Activated CD4-positive, alpha-beta T cell treated with anti-CD3 and anti-CD28 coated beads, Interleukin-2, amount 50 U/mL, for 16 hours (primary cell): ENCODE measurements at places on chromosomes 3 and 15.

DNA sequence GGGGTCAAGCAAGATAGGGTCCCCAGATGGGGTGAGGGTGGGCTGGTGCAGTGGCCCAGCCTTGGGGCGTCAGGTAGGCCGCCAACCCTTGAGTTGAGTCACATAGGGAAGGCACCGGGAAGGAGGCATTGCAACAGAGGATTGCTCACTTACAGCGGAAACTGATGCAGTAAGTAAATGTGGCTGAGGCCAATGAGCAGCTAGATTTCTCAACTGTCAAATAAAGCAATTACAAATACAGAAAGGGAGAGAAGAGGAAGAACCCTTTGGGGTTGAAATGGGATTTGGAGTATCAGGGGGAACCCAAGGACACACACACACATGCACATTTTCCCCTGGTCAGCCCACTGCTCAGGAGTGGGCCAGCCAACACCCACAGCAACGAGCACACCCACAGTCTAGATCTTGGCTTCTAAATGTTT lies 44.0 kb downstream of the CHSY1 start:
- DNase-seq, result no peak

DNA sequence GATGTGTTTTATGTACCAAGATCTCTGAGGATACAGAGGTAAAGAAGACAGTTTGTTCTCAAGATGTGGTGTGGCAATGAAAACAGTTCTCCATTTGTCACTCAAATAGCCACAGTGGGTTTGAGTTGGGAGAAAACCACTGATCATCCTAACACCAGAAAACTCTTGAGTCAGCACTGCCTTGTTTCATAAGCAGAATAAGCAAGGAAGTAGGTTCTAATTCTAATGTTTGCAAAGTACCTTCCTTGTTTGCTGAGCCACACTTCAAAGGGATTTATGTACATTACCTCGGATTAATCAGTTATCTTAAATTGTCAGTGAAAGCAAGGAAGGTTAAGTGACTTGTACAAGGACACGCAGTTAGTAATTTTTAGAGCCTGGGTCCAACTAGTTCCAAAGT lies 107.8 kb upstream of the BOC start:
- no peak for DNase-seq

GRCh38 chr15:77580996-77581682 lies 51.6 kb downstream of the LINGO1 start:
- DNase-seq, result no peak

DNA sequence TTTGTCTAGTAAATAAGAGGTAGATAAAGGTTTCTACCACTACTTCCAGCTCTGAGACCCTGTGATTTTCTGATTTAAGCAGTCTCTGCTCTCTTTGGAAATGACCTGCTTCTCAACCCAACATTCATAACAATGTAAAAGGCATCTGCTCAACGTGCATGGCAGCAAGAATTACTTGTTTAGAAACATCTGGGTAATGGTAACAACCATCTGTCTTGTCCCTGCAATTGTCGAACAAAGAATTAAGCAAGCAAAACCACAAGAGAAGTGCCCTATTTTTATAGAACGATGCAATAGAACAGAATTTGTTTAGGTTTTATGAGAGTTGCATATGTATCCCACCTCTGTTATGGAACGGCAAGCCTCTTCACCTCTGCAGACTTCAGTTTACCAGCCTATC lies 7.1 kb upstream of the FSIP1 start:
- DNase-seq, result no peak

DNA sequence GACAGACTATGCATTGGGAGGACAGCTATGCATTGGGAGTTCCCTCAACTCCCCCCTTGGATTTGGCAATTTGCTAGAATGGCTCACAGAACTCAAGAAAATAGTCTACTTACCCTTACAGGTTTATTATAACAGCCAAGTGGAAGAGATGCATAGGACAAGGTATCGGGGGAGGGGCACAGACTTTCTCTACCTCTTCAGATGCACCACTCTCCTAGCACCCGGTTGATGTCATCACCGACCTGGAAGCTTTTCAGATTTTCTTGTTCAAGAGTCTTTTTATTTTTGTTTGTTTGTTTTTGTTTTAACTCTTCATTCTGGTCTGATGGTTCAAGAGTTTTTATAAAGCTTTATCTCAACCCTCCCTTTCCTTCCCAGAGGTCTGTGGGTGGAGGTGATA lies 20.7 kb upstream of the ADAMTS9 start:
- DNase-seq, result no peak

DNA sequence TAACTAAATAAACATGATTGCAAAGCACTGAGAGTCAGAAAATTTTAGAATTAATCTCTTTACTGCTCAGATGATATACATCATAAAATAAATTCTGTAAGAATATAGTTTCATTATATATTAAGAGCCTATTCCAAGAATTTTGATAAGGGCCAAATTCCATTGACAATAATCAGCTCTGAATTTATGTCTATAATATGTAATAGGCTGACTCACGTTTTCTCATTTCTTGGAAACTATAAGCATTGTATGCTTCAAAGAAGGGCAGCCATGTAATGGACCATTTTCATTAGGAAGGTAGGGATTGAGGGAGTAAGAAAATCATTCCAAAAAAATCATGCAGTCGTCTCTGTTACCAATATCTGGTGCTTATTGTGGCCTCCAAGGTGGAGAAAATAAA lies 315.9 kb downstream of the ZIC4 start:
- DNase-seq, result no peak

DNA sequence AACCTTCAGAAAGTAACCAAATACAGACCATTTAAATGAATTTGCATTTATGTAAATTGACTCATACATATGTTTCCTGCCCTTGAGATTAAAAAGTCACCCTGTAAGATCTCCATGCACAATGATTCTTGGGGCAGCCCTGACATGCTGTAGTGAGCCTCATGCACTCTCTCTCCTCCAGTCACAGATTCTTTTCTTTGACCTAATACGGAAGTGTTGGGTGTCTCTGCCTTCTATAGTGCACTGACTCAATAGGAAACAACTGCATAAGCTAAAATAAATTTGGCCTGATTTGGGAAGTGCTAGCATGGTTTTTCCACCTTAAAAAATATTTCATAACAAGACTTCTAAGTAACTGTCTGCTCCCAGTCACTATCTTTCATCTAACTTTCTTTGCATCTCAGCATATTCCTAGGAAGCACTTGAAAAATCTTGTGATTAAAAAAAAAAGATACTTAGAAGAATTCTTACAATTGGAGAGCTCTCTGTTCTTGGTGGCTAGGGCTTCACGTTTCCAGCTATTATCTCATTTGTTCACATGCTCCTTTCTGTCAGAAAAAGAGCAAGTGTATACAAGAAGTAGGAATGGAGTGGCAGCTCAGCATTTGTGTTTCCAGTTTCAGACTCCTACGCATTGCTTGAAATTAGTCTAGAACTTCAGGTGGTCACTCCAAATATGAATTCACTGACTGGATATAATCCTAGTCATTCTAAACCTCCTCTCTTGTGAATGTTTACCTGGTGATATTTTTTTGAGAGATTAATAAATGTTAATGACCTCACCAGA lies 207.9 kb upstream of the COL8A1 start:
- DNase-seq, result no peak

- no peak for DNase-seq
Measured at GRCh38 chr3:128784843-128785242, 58.9 kb downstream of the RAB7A start.

DNA sequence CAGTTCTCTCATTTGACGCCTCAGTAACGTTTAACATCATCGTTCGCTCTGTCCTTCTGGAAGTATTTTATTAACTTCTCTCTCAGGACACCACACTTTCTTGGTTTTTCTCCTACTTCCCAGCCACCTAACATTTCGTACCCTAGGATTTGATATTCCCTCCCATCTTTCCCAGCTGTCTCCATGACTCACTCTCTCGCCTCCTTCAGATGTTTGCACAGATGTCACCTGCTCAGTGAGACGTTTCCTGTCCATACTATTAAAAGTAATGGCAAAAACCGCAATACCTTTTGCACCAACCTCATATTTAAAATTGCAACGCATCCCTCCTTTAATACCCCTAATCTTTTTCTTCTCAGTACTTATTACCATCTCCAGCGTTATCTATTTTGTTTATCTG lies 62.1 kb upstream of the SPRED1 start:
- DNase-seq, result no peak

DNA sequence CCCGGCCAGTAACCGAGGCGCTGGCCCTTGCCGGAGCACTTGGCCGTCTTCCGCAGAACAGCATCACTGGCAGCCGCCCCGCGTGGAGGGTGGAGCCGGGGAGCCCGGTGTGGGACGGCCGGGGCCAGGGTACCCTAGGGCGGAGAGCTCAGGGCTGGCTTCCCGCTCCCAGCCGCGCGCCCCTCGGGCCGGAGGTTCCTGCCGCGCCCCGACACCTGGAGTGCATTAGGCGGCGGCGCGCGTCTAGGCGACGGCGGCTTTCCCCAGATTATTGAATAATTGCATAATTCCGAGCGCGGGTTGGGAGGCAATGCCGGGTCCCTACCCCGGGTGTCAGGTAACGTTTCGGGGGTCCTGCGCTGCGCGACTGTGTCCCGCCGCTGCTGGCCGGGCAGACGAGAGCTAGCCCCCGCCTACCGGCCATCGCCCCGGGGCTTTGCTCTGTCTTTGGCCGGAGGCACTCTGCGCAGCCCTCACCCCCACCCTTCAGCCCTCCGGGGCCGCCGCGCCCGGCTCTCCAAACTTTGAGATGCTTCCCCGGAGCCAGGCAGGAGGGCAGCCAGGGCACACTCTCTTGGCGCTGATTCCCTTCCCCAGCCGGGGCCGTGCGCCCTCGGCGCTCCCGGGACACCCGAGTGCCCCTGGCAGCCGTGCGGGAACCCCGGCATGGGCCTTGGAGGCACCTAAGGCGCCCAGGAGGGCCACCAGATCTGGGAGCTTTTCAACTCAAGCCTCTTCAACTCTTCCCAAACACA lies 749 bp downstream of the ITGA11 start:
- no peak for DNase-seq

- DNase-seq, result no peak
Measured at GRCh38 chr3:143731320-143731719, 116.9 kb downstream of the SLC9A9 start.

DNA sequence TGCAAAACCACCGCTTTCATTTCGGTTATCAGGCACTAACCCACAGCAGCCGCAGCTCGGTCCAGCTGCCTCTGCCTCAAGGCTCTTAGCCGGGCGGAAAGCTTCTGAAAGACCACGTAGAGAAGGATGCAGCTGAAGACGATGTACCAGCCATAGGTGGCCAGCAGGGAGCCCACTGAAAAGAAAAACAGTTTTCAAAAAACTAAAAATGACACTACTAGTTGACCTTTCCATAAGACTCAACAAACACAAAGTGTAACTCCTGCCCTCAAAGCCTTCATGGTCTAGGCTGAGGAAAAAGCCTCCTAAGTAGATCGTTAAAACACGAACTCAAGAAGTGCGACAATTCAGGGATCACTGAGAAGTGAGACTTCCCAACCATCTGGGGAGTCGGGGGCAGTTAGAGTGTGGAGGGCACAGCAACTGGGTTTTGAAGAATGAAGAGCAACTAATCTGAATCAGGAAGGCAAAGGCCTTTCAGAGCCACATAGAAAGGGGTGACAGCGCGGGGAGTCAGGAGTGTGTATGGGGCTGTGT lies 716 bp downstream of the SELENOS start:
- peak; percentile 44 for DNase-seq

DNA sequence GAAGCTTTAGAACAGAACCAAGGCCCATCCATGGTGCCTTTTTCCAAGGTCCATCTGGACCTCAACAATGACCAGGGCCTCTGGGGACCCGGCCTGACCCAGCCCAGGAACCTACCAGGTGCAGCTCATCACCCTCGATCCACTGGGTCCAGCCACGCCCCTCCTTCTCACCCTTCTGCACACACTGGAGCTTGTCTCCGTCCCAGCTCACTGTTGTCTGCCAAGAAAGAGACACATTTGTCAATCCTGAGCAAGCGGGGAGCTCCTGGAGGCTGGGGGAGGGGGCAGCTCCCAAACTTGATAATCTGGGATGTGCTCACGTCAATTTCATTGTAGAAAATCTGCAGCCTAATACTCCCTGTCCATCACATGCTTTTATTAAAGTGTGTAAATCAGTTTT lies 21.2 kb downstream of the RBP1 start:
- no peak for DNase-seq

DNA sequence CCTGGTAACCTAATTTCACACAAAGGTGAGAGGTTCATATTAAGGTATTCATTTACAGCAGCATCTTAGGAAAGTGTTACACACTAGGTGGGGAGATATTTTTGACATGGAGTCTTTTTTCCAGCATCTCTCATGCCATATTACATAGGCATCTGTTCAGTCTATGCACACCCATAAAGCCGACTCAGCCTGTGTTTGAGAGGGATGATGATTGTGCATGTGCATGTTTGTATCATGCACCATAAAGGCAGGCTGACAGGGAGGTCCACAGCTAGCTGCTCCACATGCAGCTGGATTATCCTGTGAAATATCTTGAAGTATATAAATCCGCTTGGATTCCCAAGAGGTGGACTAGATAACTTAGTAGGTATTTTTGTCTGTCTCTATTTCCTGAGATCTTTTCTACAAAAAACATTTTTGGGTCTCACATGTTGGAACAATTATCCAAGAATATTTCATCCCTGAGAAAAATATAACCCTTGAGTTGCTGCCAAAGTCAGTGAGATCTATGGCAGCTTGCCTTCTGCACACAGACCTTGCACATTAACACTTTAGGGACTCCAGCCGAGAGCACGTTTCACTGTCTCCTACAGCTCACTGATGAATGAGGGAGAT lies 288.4 kb upstream of the DPH6 start:
- DNase-seq, result no peak

DNA sequence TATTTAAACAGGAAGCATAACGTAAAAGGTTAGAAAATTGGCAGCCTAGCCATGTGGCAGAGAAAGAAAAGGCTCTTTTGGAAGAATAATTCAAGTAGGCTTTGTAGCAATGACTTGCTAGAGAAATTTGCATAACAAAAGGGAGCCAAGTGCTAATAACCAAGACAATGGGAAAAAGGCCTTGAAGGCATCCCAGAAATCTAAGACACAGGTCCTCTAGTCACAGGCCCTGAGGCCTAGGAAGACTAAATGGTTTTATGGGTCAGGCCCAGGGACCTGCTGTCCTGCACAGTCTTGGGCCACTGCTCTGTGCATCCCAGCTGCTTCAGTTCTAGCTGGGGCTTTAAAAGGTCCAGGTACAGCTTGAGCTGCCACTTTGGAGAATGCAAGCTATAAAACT lies 78.5 kb downstream of the FGF7 start:
- no peak for DNase-seq

GRCh38 chr3:66463054-66463631 lies 37.7 kb downstream of the LRIG1 start:
- DNase-seq, result no peak

DNA sequence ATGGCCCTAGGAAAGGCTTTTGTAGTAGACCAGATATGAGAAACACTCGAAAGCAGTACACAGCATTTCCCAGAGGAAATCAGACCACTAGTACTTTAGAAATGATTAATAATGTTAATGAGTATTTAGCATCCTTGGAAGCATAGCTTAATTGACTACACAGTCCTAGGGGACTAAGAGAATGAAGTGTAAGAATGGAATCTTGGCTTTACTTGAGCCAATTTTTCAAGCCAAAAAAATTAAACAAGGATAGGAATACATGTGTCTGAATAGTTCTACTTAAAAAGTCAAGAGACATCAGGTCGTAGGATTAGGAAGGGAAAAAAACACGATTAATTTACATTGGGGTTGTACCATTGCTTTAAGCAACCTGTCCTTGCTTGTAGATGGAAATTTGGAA lies 38.2 kb downstream of the DPPA2 start:
- no peak for DNase-seq
